ENCODE measurements at places on chromosomes 1 and 21.

DNA sequence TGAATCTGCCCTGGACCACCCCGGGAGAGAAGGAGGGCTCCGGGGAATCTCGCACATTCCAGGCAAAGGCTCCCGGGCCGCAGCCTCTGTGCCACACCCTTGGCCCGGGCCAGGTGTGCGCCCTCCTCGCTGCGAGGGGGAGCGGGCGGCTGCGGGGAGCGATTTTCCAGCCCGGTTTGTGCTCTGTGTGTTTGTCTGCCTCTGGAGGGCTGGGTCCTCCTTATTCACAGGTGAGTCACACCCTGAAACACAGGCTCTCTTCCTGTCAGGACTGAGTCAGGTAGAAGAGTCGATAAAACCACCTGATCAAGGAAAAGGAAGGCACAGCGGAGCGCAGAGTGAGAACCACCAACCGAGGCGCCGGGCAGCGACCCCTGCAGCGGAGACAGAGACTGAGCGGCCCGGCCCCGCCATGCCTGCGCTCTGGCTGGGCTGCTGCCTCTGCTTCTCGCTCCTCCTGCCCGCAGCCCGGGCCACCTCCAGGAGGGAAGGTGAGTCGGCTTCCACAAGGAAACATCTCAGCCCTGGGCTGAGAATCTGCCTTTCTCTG lies at the start of gene LAMC2:
Gene LAMC2 (plus strand): TSS at position 324 of the 550 bp plus-strand sequence. CDS start 89 bp downstream, at position 413.
- DNase-seq = no peak

- DNase-seq = no peak
Observed at GRCh38 chr1:154748405-154748775, 121.7 kb downstream of the KCNN3 start.

DNA sequence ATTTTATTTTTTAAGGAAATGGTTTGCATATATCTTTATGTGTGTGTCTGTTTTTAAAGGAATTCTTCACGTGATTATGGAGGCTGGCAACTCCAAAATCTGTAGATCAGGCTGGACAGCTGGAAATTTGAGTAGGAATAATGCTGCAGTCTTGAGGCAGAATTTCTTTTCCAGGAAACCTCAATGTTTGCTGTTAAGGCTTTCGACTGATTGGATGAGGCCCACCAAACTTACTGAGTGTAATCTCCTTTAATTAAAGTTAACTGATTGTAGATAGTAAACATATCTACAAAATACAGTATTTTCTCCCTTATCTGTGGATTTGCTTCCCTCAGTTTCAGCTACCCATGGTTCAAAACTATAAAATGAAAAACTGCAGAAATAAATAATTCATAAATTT lies 883.1 kb downstream of the TTLL7 start:
- DNase-seq = no peak

DNA sequence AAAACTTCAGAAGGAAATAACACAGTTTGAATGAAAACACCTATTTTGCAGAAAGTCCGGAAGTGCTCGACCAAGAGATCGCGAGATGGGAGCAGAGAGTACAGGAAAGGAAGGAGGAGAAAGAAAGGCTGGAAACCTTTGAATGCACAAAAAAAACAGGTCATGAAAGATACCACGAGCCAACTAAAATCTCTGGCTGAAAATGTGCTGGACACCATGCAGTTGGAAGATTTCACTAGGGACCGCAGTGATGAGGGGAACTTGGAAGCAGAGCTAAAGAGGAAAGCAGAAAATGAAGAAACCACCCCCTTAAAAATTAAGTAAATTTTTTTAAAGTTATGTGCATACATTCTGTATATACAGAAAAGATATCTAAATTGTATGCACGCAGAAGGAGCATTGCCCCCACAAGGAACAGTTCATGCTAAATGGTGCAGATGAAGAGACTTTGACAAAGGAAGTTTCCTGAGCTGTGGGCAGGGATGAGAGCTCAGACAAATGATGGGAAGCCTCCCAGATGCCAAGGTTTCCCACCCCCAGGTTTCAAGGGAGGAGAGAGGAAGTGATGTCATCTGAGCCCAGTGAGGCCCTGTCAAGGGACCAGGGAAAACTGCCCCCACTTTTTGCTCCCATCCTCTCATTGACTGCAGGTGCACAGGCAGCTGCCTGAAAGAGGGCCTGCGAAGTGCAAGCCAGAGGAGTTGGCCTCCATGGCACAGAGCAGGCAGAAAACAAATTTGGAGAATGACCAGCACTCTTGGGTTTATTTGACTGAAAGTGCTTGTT lies 52.5 kb downstream of the ETS2 start:
- DNase-seq = no peak

DNA sequence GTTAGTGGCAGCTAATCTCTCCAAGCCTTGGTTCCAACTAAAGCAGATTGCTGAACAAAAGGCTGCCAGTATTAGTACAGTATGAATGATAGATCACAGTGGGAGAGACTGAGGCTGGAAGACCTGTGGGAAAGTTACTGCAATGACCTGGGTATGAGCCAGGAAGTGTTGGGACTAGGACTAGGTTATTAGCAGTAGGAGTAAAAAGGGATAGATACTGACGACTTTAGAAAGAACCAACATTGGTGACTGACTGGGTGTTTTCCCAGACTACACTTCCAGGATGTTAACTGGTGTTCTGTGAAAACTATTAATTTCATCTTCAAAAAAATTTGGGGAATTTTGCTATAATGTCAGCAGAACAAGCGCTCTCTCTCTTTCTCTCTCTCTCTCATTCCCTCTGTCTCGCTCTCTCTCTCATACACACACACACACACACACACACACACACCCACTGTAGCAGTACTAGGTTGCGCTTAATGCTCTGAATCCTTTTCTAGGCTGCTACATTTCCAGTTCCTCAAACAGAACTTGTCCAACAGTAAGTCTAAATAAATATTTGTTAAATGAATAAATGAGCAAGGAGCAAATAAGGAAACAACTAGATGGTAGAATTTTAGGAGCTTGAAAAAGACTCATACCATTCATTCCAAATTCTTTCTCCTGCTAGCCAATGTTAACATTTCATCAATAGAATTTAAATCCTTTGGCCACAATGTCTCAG lies 47.6 kb upstream of the RGS8 start:
- DNase-seq = no peak

- no peak for DNase-seq
Observed at GRCh38 chr1:42844592-42845140, 1.7 kb upstream of the ZNF691 start.

DNA sequence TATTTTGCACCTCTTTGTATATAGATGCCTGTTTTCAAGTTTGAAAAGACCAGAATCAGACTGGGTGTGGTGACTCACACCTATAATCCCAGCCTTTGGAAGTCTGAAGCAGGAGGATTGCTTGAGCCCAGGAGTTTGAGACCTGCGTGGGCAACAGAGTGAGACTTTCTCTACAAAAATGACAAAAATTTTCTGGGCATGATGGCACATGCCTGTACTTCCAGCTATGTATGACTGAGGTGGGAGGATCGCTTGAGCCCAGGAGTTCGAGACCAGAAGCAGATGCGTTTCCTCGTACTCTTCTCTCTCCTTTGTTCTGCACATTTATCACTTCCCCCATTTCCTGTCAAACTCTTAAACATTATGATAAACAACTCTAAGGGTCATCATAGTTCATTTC lies 310.0 kb upstream of the SNX7 start:
- DNase-seq = no peak

DNA sequence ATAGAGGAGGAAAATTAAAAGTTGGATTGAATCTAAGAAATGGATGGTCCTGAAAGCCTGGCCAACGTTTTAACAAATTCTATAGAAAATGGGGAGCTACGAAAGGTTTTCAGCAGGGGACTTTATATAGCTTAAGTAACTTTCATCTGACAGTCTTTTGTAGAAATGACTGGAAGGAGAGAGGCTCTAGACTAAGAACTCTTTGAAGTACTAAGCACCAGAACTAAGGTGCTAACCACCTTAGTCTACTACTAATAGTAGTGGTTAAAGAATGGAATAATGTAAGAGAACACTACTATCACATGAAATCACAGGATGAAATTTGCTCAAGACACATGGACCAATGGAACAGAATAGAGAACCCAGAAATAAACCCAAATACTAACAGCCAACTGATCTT lies 126.1 kb downstream of the DENND1B start:
- DNase-seq = no peak

- DNase-seq = no peak
Observed at GRCh38 chr21:44800103-44800502, 1.5 kb downstream of the UBE2G2 start.

DNA sequence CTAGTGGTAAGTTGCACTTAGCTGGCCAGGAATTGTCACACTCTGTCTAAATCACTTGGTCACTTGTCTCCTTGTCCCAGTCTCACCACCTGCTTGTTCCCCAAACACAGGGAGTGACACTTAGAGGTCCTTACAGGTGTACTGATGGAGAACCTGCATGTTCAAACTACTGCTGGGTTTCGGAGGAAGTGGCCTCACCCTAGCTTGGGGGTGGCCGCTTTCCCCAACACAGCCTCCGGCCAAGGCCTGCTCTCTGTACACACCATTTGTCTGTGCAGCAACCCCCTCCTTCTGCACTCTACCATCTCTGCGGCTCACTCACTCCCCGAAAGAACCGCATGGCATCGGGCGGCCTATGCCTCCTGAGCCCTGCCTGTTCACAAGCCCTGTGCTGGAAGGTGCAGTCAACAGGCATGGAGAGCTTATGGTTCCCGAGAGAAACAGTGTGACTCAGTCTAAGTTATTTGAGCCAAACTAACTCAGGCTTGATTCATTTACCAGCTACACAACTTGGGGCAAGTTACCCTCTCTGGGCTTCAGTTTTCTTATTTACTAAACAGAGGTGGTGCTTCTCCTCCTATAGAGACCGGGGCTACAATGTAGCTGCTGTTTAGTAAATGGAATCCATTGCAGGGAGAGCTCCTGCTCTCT lies 10.5 kb upstream of the SPRR4 start:
- no peak for DNase-seq

- no peak for DNase-seq
Observed at GRCh38 chr1:188594542-188595235, 1765.9 kb downstream of the PLA2G4A start.

DNA sequence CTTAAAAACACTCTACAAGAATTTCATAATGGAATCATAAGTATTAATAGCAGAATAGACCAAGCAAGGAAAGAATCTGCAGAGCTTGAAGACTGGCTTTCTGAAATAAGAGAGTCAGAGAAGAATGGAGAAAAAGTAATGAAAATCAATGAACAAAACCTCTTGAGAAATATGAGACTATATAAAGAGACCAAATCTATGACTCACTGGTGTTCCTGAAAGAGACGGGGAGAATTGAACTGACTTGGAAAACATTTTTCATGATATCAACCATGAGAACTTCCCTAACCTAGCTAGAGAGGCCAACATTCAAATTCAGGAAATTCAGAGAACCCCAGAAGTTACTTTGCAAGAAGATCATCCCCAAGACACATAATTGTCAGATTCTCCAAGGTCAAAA lies 85.6 kb downstream of the GDAP2 start:
- no peak for DNase-seq

- DNase-seq = no peak
Observed at GRCh38 chr1:40270152-40270834, 12.3 kb downstream of the ZMPSTE24 start.

DNA sequence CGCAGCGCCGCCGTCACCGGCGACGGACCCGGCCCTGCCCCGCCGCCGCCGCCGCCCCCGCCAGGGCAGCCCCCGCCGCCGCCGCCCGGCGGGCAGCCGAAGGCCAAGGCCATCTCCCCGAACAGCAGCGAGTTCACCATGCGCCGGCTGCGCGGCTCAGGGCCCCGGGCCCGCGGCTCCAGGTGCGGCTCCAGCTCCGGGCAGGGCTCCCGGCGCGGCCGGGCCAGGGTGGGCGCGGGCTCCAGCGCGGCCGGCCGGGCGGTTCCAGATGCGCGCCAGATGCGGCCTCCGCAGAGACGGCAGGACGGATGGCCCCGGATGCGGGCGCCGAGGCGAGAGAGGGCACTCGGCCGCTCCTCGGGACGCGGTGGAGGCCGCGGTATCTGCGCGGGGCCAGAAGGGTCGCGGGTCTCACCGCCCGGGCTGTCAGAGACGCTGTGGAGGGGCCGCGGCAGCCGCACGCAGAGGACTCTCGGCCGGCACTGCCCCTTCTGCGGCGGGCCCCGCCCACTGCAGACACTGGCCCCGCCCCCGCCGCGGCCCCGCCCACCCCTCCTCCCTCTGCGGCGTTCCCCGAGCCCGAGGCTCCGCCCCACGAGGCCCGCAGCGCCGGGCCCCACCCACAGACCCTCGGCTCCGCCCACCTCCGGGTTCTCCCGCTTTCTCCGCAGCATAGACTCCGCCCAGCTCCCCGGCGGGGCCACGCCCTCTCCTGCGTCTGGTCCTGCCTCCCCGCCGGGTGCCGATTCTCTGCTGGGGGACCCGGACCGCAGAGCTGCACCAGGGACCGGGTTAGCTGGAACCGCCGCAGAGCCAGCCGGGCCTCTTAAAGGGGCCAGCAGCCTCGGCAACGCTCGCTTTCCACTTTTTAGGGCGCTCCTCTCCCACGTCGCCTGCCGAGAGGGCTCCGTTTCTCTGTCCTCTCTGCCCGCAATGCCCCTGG lies at the start of gene IFFO2:
Gene IFFO2 (minus strand): TSS at position 484 of the 943 bp plus-strand sequence. CDS start 344 bp downstream, at position 140.
- DNase-seq = peak; percentile 77

- no peak for DNase-seq
Observed at GRCh38 chr1:94218332-94218731, 19.1 kb downstream of the ARHGAP29 start.

DNA sequence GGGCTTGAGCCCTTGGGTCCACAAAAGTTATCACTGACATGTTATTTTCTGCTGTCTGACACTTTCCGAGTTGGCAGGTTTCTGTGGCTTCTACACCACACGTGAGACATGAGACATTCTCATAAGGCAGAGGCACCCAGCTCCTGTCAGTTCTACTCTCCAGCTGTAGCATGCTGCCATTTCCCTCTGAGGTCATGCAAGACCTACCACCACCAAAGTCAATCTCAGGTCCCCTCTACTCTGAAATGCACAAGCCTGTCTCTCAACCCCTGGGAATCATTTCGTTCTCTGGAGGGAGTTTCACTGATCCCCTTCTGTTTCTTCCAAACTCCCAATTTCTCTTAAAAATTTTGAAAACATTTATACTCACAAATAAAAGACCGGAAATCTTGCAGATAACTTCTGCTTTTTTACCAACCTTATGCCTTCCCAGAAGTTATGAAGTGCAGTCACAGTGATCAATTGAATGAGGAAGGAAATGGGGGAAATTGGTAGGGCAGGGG lies 39.5 kb upstream of the CR2 start:
- DNase-seq = no peak

DNA sequence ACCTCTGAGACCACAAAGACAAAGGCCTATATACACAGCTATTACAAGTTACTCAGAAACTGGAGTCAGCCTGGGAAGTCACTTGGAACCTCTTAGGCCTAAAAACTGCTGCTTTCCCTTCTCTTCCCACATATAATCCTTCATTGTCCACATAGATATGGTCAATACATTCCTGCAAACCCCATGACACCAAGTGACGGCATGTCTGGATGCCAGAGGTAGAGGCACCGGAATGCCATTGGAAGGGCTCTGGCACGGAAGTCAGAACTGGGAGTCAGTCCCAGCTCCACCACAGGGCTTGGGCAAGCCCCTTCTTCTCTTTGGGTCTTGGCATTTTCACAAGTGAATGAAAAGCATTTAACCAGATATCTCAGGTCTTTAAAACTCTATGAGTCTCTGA lies 204.7 kb downstream of the MATN1 start:
- DNase-seq = no peak

DNA sequence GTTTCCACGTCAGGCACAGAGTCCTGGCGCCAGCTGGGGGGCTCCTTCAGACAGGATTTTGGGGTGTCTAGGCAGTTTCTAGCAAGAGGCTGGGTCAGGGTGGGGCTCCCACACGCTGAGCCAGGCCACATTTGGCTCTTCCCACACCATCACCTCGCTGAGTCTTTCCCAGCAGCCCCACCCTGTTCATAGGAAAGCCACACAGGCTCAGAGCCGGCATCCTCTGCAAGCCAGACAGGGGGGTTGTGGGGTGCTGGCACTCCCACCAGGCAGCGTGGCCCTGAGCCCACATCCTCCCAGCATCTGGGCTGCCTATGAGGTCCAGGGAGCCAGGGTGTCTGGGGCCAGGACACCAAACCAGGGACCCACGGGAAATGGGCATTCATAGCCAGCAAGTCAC lies 2.8 kb upstream of the GPR153 start:
- no peak for DNase-seq
